ENCODE measurements at places on chromosomes 2 and 18.

GRCh38 chr2:119550346-119550745 is 6.1 kb downstream of the CFAP221 start:
- DNase-seq: no peak

GRCh38 chr2:74831693-74832530 is 2.0 kb upstream of the HK2 start:
- no peak for DNase-seq

GRCh38 chr2:46548521-46549144 is 69.3 kb downstream of the TMEM247 start:
- DNase-seq: no peak

- DNase-seq: no peak
Observed at GRCh38 chr2:62054029-62054791, 141.7 kb upstream of the B3GNT2 start.

- DNase-seq: no peak
Observed at GRCh38 chr2:207746131-207746530, 23.6 kb downstream of the FZD5 start.

- no peak for DNase-seq
Observed at GRCh38 chr2:128485761-128486639, 167.3 kb upstream of the HS6ST1 start.

GRCh38 chr2:154914561-154914960 is 216.1 kb downstream of the KCNJ3 start:
- DNase-seq: no peak

DNA sequence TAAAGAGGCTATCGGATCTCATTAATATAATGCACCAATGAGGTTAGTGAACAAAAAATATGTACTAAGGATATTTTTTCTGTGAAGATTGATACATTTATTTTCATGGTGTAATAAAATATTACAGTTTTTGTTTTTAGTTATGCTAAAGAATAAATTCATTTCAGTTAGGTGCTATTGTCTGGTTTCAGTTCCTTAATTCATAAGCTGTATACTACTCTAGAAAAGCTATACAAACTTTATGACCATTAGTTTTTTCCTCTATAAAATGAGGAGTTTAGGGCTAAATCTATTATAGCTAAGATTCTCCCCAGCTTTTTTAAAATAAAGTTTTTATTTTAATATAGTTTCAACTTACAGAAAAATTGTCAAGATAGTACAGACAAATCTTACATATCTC is 1311.7 kb upstream of the NXPH2 start:
- no peak for DNase-seq

DNA sequence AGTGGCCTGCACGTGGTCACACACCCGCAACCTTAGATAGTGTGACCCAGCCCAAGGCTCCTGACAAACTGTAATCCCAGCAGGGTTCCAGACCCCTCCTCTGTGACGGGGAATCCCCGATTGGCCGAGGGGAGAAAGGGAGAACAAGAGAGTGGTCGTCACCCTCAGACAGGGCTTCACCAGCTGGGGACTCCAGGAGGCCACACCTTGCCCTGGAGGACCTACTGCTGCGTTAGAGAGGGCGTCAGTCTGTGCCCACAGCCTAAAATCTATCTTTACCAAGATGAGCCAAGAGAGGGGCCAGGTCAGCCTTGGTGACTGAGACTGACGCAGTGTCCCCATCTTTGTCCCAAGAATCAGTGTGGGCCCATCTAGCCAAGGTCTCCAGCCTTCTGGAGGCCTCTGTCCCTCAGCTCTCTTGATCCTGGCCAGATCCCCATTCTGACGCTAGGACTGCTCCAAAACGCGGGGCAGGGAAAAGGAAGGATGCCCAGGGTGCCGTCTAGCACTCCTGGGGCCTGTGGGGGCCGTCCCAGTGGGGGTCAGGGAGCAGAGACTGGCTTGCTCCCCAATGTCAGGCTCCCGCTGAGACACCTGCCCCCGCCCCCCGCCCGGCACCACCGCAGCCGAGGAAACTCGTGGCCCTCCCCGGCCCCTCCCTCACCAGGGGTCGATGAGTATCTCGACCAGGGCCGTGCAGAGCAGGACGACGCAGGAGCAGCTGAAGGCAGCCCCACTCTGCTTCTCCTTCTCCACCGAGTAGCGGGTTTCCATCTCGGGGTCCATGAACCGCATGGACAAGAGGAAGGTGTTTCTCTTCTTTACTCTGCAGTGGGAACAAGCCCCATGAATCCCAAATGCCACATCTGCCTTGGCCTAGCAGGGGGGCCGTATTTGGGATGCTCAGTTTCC is 40.9 kb downstream of the CENPO start:
- no peak for DNase-seq

GRCh38 chr18:5451150-5451549 is 92.6 kb downstream of the EPB41L3 start:
- DNase-seq: no peak

GRCh38 chr18:62763101-62763521 is 47.8 kb downstream of the PHLPP1 start:
- DNase-seq: no peak

DNA sequence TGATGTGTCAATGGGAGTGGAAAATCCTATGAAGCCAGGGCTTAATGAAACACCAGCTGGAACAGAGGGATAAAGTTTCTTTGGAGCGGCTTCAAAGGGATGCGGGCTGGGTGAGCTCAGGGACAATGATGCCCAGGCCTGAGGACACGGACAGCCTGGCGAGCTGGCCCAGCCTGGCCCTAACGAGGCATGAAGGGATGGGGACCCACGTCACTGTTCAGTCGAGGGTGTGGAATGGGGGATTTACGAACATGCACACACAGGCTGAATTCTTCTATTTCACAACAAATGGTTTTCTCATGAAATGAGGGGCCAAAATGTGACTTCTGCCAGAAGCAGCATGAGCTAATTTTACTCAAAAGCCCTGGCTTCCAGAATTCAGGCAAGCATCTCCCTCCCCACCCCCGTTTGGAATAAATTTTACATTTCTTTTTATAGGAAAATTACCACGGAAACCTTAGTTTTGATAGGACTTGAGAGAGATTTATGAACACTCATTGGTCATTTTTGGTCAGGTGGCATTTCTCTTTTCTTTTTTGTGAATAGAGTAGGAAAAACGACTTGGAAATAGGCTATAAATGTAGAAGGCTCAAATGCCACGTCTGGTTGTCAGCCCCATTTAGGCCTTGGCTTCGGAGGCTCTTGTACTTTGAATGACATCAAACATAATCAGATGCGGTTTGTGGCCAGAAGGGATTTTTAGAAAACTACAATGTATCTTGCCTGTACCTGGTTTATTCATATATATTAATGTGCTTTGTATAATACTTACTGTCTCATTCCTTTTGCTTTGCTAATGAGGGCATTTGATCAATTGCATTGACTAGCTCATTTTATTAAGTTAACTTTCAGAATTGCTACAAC is 893.8 kb upstream of the CELF4 start:
- no peak for DNase-seq

DNA sequence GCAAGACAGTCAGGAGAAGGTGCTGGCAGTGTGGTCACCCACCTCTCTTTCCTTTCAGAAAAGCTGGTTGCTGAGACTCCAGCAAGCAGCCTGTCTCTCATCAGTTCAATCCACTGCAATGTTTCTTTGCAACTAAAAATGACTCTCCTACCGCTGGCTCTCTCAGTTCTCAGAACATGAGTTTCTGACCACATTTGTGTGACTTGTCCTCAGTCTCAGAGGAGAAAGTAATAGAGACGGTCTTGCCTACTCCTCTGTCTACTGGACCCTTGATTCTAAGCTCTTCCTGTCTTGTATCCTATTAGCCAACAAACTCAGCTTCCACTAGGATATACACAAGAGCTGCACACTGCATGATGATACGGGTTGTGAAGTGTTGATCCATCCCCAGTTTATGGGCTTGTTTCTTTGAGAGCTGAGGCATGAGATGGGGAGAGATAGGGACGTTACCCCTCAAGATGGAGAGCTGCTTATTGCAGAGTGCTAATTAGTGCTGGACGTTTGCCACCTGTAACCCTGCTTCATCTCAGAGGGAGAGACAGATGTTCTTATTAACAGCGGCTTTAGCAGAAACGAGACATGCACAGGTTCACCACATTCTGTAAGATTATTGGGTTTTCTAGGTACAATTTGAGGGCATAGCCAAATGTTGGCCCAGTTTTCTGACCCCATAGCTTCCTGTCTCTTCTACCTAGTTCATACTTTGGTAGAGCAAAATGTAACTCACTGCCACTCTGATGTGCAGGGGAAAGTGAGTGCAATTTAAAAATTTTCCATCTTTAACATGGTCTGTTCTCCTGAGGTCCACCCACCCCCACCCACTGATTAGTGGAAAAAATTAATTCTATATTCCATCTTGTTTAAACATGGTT is 32.4 kb upstream of the YWHAQ start:
- no peak for DNase-seq

- DNase-seq: no peak
Observed at GRCh38 chr2:166516712-166517303, 22.8 kb upstream of the SCN7A start.
